ENCODE measurements at places on chromosomes 11 and 22.

GRCh38 chr11:130177782-130178181 lies 18.2 kb downstream of the ST14 start:
- DNase-seq: no peak

DNA sequence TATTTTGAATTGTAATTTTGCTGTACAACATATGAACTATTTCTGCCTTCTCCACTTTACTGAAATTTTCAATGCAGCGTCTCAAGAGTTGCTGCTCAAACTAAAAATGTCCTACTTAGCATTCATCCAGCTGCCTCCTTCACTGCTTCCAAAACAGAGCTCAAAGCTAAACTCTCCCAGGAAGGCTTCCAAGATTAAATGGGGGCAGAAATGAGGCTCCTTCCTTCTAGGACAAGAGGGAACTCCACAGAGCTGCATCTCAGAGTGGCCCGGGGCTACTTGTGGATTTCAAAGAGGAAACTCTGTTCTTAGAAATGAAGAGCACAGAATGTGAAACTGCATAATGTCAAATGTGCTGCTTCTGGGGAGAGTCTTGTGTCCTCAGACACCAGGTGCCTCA lies 295.9 kb upstream of the NCAM1 start:
- no peak for DNase-seq

GRCh38 chr22:29715240-29715639 lies 4.6 kb upstream of the CABP7 start:
- no peak for DNase-seq

- peak; percentile 46 for DNase-seq
Measured at GRCh38 chr22:44448271-44448830, 49.7 kb downstream of the RTL6 start.

DNA sequence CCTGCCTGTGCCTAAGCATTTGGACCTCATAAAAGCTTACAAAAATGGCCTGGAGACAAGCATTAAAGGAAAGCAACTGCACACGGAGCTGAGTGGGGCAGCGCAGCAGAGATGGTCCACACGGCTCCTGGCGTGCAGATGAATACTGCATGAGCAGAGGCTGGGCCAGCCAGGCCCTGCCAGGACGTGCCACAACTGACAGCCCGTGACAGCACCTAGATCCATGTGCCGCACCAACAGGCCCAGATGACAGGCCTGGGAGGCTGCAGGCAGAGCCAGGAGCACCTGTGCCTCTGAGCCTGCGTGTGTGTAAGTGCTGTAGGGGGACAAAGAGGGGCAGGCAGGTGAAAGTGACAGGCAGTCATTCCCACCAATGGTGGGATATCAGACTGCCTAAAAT lies 33.4 kb downstream of the MICAL3 start:
- no peak for DNase-seq

GRCh38 chr22:46078241-46079092 lies 71.9 kb upstream of the PPARA start:
- peak; percentile 89 for DNase-seq

GRCh38 chr11:119445850-119446249 lies 22.9 kb upstream of the THY1 start:
- no peak for DNase-seq

DNA sequence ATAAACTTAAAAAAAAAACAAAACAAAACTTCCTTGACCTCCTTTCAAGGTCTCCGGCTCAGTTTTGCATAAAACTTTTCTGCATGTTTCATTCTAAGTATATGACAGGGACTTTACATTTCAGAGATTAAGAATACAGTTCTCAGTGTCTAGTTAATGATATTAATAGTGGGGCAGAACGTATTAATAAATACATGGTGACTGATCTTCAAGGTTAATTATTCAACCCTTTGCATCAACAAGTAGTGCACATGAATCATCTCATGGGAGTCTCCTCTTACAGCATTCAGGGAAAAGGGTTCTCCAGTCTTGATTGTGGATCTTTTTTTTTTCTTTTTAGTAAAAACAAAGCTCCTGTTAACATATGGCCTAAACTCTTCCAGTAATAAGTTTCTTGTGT lies 146.8 kb downstream of the KIRREL3 start:
- no peak for DNase-seq

DNA sequence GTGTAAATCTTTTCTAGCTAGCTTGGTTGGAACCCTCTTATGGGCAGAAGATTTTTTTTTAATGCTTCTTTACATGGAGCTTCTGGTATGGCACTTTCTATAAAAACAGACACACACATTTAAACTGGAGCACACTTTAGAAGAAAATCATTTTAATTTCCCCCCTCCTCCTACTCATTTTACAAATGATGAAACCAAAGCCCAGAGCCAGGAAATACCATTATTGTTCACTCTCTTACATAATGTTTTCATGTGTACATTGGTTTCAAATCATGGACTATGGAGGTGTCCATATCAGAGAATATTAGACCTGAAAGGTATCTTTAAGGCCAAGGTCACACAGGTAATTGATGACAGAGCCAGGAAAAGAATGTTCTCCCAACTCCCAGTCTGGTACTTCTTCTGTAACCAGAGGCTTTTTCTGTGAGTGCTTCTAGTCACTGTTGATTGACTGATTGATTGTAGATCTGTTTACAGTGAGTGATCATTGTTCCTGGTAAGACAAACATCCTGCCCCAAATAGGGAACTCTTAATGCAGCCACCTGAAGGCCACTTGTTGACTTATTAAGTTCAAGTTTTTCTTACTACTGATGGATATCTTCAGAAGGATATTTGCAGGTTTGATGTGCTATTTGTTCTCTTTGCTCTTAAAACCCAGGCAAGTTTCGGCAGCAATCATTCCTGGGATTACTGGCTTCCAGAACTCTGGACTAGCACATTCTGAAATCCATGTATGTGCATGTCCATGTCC lies 26.8 kb upstream of the ME3 start:
- DNase-seq: no peak

- no peak for DNase-seq
Measured at GRCh38 chr11:132093536-132094259, 723.3 kb downstream of the NTM start.

- DNase-seq: no peak
Measured at GRCh38 chr22:47030143-47030661, 267.8 kb downstream of the TBC1D22A start.

GRCh38 chr11:27703481-27703880 lies 3.2 kb upstream of the BDNF start:
- no peak for DNase-seq

DNA sequence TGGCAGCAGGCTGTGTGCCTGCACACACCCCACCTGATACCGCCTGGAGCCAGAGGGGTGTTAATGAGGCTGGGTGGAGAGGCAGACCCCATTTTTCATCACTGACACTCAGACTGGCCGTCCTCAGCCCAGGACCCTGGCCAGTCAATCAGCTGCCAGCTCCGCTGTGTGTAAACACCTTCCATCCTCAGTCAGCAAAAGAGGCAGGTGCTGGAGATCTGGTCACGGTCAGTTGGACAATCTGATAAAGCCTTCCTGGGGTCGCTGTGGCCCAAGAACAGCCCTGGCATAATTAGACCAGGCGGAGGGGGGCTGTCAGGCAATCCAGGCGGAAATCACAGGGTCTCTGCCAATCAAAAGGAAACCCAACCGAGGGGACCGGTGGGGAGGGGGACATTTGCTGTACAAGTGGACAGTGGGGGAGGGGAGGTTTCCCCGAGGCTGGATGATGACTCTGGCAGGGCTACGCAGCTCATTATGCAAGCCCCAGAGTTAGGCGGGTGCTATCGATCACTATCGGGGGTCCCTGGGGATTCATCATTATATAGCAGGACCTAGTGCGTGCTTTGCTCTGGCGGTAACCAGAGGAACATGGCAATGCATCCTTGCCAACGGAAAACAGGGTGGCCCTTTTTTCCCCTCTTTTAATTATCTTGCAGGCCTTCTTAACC lies 72.9 kb downstream of the ABTB2 start:
- DNase-seq: no peak

DNA sequence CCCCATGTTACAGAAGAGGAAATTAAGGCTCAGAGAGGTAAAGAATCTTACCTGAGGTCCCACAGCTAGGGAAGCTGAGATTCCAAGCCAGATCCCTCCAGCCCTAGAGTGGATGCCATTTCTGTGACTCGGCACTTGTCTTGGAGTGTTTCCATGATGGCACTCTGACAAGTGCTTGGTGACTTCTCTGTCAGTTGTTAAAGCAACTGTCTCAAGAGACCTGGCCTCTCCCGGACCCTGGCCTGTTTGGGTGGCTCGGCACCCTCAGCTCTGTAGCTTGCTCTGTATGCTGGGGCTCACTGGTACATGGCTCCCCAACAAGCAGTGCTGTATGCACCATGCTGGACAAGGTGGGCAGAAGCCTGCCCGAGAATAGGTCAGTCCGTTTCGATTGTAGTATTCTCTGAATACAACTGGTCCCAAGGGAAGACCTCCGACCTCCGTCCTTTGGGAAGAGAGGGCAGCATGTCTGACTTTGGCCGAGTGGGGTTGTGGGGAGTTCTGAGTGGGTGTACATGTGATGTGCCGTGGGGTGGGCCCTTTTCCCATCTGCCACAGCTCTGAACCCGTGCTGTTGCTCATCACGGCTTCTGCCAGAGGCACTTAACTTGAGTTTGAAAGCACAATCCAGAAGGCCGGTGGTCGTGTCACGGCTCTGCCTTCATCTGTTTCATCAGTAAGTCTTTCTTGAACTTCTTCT lies 12.4 kb downstream of the ACO2 start:
- no peak for DNase-seq

GRCh38 chr22:17110791-17111550 lies 10.2 kb downstream of the TMEM121B start:
- DNase-seq: no peak

DNA sequence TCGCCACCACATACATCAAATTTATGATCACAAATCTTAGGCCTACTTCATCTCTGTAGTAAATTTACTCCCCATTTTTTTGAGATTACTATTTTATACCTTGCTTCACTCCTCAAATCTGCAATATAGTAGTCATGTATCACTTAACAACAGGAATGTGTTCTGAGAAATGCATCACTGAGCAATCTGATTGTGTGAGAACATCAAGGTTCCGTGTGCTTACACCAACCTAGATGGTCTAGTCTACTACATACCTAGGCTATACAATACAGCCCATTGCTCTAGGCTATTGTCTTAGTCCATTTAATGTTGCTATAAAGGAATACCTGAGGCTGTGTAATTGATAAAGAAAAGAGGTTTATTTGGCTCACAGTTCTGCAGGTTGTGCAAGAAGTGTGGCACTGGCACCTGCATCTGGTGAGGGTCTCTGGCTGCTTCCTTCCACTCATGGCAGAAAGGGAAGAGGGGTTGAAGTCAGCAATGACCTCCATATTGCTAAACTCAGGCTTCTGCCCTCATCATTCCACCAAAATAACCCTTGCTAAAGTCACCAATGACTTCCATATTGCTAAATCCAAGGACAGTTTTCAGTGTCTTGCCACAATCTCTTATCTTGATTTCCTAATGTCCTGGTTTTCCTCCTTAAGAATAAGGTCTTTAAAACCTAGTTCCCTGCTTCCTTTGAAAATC lies 140.3 kb downstream of the RBFOX2 start:
- no peak for DNase-seq

DNA sequence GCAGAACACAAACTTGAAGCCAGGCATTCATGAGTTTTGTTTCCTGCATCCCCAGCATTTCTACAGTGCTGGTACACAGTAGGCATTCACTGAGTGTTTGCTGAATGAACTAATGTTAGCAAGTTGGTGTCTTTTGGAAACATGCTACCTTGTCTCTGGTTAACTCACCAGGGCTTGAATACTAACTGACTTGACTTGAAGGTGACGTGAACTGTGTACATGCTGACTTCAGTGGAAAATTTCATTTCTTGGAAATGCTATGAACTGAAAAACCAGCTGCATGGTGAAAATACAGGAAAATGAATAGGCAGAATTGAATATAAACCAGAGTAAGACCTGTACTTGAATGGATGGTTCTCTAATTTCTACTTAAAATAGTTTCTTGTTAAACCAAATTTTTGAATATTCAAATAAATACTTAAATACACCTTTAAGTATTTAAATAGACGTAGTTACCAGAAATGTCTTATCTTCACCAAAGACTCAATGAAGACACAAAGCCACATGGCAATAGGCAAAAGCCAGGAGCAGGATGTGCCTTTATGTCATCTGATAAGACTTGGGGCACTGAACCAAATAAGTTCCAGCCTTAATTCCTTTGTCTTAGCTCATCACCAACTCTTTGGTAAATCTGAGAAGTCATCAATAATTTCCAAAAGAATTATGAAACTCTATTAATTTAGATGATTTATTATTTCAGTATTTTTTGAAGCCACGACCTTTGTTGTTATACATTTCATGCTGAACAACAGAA lies 39.7 kb upstream of the POU2AF2 start:
- DNase-seq: no peak

DNA sequence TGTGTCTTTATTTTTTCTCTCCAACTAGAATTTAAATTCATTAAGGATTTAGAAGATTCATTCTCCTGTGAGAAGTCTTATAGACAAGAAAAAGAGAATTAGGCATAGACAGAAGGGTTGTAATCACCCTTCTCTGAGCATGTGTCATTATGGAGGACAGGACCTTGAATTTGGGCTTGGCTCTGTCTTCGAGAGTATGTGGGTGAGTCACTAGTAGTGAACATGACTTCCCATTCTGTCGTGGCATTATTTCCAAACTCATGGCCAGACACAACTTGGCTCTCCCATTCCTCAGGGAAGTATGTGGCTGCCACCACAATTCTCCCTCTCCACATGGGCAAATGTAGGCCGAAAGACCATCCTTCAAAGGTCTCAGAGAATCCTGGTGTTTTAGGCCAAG lies 14.3 kb upstream of the ANKK1 start:
- no peak for DNase-seq

- DNase-seq: peak; percentile 95
Measured at GRCh38 chr11:1559111-1559951, 12.7 kb downstream of the DUSP8 start.

GRCh38 chr22:45587638-45588505 lies 83.8 kb upstream of the ATXN10 start:
- no peak for DNase-seq

- no peak for DNase-seq
Measured at GRCh38 chr22:36740716-36741115, 35.2 kb downstream of the IFT27 start.

- DNase-seq: no peak
Measured at GRCh38 chr11:94656968-94657367, 89.8 kb downstream of the PIWIL4 start.

DNA sequence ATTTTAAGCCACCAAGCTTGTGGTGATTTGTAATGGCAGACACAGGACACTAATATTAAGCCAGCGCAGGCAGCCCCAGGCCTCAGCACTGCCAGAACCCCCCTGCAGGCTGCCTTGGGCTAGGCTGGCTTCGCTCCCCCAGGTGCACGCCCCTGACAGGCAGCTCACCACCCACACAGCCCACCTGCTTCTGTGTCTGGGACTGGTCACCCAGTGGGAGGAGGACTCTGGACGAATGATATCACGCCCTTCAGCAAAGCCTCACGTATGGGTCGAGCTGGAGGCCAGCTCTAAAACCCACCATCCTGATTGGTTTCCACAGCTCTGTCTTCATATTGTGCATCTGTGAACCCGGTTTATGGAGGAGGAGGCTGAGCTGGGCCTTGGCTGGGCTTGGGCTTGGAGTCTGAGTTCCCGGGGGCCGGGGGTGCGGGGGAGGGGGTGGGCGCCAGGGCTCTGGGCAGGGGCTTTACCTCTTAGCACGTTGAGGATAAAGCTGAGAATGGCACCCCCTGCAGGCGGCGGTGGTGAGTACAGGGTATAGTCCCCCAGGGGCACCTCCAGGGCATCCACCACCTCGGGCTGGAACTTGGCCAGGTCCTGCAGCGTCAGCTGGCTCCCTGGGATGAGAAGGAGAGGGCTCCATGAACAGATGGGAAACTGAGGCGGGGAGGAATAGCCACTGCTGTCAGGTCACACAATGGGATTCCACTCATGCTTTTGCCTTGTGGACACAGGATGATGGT lies 13.8 kb downstream of the GGT5 start:
- DNase-seq: no peak

- DNase-seq: no peak
Measured at GRCh38 chr11:102085864-102086551, 24.2 kb upstream of the YAP1 start.

Data from dorsolateral prefrontal cortex (tissue), 122 donors.